Spinal cord (tissue), 10 donors: ENCODE measurements at places on chromosomes 5 and 9. TPM values are rescaled to one million over a fixed set of nuclear protein-coding genes. Genes with fewer than 3 reads are reported as not detected.

- no peak for DNase-seq
Observed at GRCh38 chr5:147966829-147967228, 60.5 kb upstream of the C5orf46 start.

The MYOT gene
- total RNA-seq: 8.3 TPM

GRCh38 chr5:2569774-2570542 is 181.5 kb downstream of the IRX2 start:
- DNase-seq: no peak

DNA sequence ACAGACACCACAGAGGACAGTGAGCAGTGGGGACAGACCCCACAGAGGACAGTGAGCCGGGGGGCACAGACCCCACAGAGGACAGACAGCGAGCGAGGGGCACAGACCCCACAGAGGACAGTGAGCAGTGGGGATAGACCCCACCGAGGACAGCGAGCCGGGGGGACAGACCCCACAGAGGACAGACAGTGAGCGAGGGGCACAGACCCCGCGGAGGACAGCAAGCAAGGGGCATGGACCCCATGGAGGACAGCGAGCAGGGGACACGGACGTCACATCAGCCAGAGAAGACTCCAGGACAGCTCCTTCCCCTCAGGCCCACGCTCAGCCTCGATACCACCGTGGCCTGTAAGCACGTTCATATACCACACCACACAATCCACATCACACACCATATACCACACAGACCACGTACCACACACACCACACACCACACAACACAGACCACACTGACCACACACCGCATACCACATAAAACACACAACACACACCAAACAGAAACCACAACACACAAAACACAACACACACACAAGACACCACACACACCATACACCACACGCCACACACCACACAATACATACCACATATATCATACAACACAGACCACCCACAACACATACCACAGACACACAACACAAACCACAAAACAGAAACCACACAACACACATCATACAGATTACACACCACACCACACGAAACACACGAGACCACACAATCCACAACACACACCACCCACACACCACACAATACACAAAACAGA is 5.2 kb upstream of the ZDHHC11 start:
- DNase-seq: no peak

- DNase-seq: no peak
Observed at GRCh38 chr9:81565144-81565543, 124.2 kb downstream of the TLE1 start.

- DNase-seq: no peak
Observed at GRCh38 chr5:126469536-126470316, 46.5 kb downstream of the GRAMD2B start.

DNA sequence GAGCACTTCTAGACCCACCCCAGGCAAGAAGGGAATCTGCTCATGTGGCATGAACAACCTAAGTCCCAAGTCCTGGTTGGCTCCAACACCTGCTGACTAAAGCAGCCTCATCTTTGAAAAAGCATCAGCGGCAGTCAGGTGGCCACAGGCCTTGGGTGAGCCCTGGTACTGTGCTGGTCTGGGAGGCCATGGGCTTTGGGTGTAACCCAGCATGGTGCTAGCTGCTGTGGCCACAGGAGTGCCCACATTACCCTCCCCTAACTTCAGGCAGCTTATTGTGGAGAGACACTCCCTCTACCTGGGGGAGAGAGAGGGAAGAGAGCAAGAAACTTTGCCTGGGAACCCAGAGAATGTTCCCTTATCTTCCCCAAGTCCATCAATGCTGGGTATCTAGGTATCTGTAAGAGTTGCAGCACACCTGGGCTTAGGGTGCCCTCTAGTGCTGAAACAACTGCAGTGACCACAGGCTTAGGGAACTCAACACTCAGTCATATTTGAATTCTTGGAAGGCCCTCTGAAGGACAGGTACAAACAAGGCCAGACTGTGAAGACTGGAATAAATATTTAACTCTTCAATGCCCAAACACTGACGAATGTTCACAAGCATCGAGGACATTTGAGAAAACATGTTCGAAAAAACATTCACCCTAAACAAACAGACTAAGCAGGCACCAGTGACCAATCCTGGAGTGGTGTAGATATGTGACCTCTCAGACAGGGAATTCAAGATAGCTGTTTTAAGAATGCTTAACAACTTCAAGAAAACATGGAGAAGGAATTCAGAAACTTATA is 69.9 kb upstream of the OR2K2 start:
- DNase-seq: no peak

The ZNF454 gene
- 7.7 TPM for total RNA-seq
